ENCODE measurements at places on chromosomes 6 and 20. TPM values are rescaled to one million over a fixed set of nuclear protein-coding genes. Genes with fewer than 3 reads are reported as not detected.

TINAG gene
- total RNA-seq: not detected

GINS1 gene
- 33.5 TPM for total RNA-seq

IRF4 gene
- 0.26 TPM for total RNA-seq

SLC16A10 gene
- total RNA-seq: 0.78 TPM

KCNS1 gene
- total RNA-seq: not detected
